ENCODE measurements at places on chromosomes 1 and 21. TPM values are rescaled to one million over a fixed set of nuclear protein-coding genes. Genes with fewer than 3 reads are reported as not detected.

DNA sequence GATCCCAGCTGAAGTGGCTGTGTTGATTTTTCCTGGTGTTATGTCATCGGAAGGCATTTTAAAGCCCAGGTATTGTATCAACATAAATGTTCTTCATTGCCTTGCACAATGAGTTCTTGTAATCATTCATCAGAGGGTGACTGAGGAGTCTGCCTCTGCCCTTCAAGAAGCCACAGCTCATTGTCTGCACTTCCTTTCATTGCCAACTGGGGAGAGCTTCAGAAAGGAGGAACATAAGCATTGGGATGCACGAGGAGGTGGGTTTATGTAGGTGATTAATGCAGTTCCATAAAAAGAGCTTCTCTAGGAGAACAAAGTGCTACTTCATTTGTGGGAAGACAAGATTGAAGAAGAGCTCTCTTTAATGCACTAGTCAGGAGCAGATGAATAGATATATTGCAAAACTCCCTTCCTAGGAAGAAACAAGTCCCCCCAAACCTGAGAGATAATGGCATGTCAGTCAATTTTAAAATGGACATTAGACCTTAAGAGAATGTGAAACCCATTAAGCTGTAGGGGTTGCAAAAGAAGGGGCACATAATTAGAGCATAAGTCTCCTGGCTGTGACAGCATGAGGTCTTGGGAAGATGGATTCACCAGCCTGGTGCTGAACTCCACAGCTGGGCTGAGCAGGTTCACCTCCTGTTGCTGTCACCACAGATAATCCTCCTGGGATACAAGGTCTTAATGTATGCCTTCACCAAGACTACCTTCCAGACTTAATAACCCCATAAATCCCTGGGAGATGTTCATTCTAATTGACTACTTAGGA lies 124.6 kb downstream of the BACH1 start:
- H3K36me3 ChIP-seq, result no peaks in the 10 kb centered on the region
- no peak overlapping the region for H3K27ac ChIP-seq
- DNase-seq, result peak; percentile 28
- H3K4me1 ChIP-seq, result no peaks in the 10 kb centered on the region
- no peaks in the 10 kb centered on the region for H3K27me3 ChIP-seq
- no peak overlapping the region for H3K4me3 ChIP-seq

DNA sequence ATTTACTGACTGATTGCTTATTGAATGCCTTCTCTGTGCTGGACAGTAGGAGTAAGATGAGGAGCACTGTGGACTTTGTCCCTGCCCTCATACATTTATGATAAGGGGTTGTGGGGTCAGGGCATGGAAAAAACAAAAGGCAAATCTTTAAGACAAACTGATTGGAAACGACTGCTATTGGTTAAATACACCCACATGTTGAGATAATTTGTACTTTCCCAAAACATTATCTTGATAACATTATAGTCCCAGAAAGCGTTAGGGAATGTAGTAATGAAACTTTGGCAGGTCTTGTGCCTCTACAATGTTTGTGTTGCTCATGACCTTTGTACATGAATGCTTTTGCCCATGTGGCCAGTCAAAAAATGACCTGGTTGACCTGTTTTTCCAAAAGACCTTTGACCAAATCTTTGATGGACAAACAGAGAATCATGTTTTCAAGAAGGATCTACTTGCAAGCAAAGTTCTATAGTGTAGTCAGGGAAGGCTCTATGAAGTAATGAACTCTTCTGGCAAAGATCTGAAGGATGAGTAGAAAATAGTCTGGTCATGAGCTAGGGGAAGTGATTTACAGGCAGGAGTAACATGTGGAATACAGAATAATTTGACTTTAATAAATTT lies 50.9 kb downstream of the LEPR start:
- no peak overlapping the region for H3K4me3 ChIP-seq
- H3K36me3 ChIP-seq, result no peaks in the 10 kb centered on the region
- peak; percentile 21 for DNase-seq
- no peaks in the 10 kb centered on the region for H3K27me3 ChIP-seq

DNA sequence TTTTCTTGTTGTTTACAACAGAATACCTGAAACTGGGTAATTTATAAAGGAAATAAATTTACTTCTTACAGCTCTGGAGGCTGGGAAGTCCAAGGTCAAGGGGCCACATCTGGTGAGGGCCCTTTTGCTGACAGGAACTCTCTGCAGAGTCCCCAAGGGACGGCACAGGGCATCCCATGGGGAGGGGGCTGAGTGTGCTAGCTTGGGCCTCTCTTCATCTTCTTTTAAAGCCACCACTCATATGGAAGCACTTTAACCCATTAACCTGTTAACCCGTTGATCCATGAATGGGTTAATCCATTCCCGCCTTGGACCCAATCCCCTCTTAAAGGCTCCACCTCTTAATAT lies 76.3 kb downstream of the OBSCN start:
- H3K36me3 ChIP-seq, result no peaks in the 10 kb centered on the region
- no peak overlapping the region for H3K4me3 ChIP-seq
- no peak overlapping the region for H3K27ac ChIP-seq

DNA sequence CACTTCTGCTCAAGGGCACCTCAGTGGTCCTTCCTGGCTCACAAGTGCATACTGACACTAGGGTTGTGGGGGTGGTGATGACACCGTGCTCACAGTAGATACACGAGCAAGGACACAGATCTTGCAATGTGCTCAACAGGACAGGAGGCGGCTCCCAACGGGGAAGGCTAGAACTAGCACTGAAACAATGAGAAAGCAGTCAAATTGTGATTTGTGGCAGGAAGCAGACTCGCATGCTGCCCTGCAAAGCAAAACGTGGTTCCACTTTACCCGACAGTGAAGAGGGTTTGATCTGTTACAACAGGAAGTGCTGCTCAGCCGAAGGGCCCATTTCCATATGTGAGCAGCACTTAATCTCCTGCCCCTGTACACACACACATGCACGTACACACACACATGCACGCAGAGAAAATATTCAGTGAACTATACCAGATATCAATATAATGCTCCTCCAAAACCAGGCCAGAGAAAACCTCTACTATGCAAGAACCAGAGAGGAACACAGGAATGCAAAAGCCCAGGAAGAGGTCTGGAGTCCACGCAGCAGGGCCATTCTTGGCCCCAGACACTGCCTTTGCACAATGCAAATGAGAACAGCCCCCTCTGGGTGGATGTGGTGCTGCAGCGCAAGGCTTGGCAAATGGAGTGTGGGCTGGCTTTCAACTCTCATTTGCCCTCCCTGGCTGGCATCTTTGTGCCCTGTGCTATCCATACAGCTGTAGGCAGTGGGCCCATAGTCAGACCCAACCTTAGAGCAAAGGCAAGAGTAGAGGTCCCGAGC lies 47.1 kb downstream of the KANK4 start:
- H3K27ac ChIP-seq, result peak overlapping the region; percentile 69
- no peaks in the 10 kb centered on the region for H3K36me3 ChIP-seq
- no peak overlapping the region for H3K4me3 ChIP-seq
- peaks cover 12% of the 10 kb centered on the region for H3K4me1 ChIP-seq

Gene CD1C
- total RNA-seq, result not detected

GRCh38 chr1:179026813-179027669 lies 1.3 kb downstream of the FAM20B start:
- H3K36me3 ChIP-seq, result no peaks in the 10 kb centered on the region
- H3K27ac ChIP-seq, result peak overlapping the region; percentile 100
- peaks cover 35% of the 10 kb centered on the region for H3K4me1 ChIP-seq
- H3K4me3 ChIP-seq, result peak overlapping the region; percentile 96
- DNase-seq, result no peak

All from hepatocyte (in vitro differentiated cells).